ENCODE measurements at places on chromosomes 11 and 22.

DNA sequence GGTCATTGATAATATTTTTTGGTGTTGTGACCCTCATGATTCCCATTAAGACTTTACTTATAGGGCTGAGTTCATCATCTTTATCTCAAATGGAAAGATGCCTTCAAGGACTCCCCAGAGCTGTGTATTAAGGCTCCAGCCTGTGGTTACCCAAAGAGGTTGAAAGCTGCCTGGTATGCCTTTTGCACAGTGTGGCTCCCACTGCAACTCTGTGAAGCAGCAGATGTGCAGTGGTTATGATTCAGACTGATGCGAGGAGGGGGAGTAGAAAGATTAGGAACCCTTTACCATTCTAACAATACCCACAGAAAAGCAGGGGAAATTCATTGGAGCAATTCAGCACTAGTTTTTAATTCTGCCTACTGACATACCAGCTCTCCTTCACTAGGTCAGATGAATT is 560.0 kb downstream of the INSC start:
- no peak for DNase-seq

GRCh38 chr11:69890476-69890875 is 71.3 kb upstream of the FGF3 start:
- no peak for DNase-seq

GRCh38 chr11:92226331-92227229 is 2.0 kb downstream of the FAT3 start:
- peak; percentile 19 for DNase-seq

DNA sequence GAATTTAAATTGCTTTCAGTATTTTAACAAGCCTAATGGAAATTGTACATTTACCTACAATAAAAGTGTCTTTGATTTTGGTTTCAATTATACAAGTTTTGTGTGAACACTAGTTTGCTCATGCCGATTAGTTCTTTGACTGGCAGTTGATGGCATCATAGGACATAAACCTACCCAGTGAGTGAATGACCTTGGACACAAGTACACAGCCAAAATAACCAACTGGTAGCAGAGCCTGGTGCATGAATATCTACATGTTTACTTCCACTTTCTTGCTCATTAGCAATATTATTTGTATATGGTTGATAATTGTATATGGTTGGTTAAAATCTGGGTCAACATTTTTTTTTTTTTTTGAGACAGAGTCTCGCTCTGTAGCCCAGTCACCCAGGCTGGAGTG is 37.8 kb downstream of the STIM1 start:
- DNase-seq, result no peak

- no peak for DNase-seq
These were observed 1.5 kb upstream of the IL17REL start for GRCh38 chr22:50014053-50014501.

DNA sequence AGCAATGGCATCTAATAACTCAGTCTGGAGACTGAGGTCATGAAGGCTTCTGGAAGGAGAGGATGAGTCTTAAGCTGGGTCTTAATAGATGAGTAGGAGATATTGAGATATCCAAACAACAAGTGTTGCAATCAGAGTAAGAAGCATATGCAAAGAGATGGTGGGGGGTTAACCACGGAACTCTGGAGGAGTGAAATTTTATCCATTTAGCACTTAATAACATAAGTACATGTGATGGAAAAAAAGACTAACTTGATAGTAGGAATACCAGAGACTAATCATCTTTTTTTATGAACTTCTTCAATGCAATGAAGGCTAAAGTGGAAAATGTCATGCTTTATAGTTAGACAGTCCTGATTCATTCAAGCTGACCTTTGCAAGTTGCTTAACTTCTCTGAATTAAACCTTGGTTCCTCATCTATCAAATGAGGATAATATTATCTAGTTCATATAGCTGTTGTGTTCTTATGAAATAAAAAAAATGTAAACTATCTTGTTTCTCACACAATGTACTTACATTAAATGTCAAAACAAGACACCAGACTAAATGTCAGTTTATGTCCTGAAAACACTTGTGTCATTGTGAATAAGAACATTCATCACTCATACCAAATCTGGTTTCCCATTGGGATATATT is 403.1 kb upstream of the CCDC90B start:
- DNase-seq, result peak; percentile 9

DNA sequence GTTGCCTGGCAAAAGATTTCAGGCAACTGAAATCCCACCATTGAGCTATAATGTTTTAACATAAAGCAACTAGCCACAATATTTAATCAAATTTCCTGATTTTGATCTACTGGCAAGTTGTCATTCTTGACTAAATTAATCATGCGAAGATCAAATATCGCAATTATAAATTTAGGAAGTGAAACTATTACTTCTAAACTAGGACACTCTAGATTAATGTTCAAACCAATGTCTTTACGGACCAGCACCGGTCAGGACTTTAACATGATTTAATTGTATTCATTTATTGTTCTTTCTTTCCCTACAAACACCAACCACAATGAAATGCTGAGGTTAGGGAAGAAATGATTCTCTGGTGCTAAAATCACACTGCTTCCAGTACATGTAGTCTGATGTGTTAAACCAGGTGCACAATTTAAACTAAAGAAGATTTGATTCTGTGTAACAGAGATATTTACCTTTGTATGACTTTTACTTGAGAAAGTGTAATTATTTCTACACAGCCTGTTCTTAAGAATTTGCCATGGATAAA is 14.9 kb downstream of the GAS2 start:
- no peak for DNase-seq

GRCh38 chr11:70020336-70021214 is 57.5 kb upstream of the ANO1 start:
- no peak for DNase-seq

Data from fibroblast of skin of abdomen (primary cell).